ENCODE measurements at places on chromosomes 6 and 20.

DNA sequence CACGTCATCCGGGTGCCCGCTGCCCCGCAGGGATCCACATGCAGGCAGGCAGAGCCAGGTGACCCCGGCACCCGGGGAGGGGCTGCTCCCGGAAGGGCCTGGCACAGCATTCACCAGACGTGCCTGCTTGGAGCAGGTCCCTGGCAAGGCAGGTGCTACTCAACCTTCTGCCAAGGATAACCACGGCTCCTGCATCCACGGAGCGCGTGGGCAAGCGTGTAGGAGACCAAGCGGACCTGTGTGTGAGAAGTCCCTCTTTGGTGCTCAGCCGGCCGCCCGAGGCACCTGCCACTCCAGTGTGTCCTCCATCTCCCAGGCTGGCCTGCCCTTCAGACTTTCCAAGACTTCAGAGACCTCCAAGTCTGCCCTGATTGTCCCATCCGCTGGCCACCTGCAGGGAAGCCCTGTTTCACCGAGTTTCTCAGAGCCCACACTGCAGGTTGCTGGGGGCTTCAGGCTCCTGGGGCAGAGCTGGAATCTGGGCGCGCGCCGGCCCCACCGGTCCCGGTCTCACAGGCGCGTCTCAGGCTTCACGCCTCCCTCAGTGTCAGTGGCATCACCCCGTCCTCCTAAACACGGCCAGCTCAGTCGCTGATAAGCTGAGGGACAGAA is 124.3 kb downstream of the DLL1 start:
- no peak for DNase-seq

DNA sequence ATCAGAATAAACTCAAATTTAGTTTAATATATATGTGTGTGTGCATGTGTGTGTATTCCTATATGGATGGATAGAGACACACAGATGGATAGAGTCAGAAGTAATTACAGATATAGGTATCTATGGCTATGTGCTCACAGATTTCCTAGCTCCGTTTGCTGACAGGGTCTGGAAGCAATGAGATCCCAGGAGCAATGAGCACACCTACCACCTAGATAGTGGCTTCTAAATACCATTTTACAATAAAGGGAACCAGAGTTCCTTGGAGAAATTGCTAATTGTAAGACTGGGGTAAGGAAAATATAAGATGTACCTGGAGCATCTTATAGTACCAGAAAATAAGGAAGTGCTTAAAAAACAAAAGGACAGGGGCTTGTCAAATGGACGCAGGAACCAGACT is 196.2 kb upstream of the PRDM1 start:
- no peak for DNase-seq

- DNase-seq, result no peak
These were observed 331.5 kb downstream of the SYNE1 start for GRCh38 chr6:152305672-152306071.

DNA sequence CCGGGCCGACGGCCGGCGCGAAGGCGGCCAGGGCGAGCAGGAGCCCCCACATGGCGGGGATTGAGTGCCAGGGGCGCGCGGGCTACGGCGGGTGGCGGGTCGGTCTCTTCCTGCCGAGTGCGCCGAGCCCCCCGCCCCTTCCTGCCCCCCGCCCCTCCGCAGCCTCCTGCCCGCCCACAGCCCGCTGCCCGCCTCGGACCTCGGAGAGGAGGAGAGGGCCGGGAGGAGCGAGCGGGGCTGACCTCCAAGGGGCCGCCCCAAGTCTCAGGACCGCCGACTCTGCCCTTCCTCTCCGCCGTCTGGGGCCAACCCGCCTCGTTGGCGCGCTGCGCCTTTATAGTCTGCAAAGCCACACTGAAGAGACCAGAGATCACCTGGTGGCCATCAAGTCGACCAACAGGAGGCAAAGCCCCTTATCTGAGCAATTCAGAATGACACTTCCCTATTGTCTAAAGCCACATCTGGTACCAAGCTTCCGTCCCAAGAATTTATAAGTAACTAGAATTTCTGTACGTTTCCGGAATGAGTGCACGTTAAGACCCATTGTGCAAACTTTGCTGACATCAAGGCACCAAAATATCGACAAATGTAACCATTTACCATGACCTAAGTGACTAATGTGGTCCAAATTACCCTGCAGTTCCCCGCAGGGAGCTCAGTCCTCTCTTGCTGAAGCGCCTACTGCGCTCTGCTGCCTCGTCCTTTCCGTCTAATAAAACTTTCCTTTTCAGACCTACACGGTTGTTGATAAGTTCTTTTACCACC is at the start of gene CPXM1:
CPXM1 (minus strand) TSS at position 107 of the 765 bp plus-strand sequence; CDS start at position 52, 55 bp downstream.
- DNase-seq, result no peak

DNA sequence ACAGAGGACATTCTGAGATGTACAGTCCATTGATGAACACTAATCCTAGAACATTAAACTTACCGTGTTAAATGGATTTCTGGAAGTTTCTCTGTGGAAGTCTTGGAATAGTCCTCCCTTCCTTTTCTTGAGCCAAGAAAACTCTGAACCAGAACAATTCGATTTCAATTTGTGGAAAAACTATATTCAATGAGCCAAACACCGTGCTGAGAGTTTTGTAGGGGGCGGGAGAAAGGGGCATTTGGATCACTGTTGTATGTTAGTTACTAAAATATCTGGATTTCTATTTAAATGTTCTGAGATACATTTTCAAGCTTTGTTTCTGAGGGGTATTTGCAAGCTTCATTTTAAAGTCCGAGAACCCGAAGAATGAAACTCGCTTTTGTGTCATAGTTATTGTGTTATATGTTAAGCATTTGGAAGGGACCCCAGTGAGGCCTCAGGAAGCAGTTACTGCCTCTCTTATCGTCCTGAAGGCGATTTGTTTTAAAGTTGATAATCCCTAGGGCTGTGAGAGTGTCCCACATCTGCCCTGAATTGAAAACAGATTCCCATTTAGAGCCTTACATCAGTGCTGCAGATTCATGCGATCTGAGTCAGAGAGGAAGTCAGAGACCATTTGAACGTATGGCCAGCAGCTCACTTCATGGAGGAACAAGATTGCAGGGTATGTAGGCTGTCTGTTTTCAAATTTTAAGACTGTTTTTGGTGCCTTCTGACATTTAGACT is 70.8 kb upstream of the SASH1 start:
- no peak for DNase-seq

- DNase-seq, result no peak
These were observed 24.7 kb upstream of the HDAC2 start for GRCh38 chr6:113995634-113996033.

DNA sequence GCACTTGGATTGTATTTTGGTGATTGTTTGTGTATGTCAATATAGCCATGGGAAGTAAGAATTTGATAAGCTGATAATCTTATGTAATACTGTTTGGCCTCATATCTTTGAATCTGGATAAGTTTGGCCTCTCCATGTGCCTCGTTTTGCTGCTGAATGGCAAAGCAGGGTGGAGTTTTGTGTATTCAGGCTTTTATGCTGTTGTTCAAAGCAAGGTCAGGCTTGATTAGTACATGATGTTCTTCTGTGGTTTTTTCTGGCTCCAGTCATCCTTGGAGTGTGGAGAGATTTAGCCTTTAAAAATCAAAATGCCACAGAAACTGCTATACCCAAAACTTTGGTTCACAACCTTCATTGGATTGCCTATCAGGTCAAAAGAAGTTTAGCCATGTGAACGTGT is 728.9 kb upstream of the GJE1 start:
- no peak for DNase-seq

DNA sequence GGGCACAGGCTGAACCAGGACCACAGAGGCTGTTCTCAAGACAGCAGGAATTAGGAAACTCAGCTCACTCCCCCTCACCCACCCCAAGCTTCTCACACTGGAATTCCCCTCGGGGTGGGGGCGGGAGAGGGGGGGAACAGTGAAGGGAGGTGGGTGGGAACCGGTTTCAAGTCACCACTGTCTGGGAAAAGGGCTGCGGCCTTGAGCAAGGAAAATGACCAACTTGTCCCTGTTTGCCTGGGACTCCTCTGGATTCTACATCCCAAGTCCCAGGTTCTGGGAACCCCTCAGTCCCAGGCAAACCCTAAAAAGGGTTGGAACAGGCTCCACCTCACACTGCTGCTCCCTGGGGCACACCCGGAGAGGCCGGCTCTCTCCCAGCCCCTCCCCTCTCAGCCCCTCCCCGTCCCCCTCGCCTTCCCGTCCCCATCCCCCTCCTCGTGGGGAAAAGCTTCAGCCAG is 230.7 kb downstream of the TFAP2C start:
- no peak for DNase-seq

DNA sequence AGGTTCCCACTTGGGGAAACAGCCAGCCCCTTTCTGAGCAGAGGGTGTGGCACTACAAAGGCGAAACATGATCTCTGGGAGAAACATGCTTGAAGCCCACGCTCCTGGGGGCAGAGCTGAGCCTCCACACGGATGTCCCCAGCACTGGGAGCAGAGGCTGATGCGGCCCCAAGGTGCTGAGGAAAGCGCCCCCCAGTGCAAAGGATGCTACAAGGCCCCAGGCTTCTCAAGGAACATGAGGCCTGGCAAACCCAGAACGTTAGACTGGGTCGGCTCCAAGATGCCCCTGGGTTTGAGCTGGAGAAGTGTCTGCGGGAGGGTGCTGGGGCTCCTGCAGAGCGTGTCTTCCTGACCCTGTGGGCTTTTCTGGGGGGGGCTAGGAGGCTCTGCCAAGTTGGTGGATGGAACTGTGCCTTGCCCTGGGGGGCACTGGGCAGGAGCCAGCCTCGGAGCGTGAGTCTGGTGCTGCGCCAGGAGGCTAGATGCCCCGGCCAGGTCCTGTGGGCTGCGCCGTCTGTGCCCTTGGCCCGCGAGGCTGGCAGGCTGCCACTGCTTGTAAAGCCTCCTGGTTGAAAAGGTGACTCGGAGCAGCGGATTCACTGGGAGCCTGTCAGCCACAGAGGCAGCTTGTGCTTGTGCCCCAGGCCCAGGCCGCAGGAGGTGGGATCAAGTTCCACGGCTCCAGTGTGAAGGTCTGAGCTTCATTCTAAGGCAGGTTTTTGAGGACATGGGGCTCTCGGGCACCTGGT is 8.1 kb downstream of the SYNJ2 start:
- DNase-seq, result no peak

GRCh38 chr20:64035066-64035932 is 683 bp upstream of the C20orf204 start:
- DNase-seq, result no peak

- no peak for DNase-seq
These were observed 13.3 kb downstream of the HLA-DPB1 start for GRCh38 chr6:33088931-33089620.

GRCh38 chr6:80438772-80439171 is 332.3 kb downstream of the BCKDHB start:
- no peak for DNase-seq

DNA sequence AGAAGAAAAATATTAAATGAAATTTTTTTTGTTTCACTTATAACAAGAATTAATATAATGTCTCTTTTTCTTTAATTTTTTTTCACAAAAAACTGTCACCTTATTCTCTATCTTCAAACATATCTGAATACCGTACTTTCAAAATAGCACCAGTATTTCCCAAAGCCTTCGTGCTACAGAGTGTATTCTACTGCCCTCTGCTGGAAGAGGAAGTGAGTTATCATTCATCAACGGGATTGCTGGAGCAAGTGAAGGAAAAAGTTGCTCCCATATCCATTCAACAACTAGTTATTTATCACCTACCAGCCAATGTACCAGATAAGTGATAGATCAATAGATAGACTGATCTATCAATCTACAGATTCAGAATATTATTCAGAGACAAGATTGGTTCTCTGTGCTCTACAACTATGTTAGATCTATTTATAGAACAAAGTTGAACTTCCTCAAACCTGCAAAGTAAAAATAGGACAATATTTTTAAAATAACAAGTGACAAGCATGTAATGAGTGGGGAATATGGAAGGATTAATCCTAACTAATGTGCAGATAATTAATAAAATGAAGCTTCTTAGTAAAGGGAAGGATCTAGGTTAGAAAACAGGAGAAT is 26.7 kb upstream of the TFAP2B start:
- no peak for DNase-seq

DNA sequence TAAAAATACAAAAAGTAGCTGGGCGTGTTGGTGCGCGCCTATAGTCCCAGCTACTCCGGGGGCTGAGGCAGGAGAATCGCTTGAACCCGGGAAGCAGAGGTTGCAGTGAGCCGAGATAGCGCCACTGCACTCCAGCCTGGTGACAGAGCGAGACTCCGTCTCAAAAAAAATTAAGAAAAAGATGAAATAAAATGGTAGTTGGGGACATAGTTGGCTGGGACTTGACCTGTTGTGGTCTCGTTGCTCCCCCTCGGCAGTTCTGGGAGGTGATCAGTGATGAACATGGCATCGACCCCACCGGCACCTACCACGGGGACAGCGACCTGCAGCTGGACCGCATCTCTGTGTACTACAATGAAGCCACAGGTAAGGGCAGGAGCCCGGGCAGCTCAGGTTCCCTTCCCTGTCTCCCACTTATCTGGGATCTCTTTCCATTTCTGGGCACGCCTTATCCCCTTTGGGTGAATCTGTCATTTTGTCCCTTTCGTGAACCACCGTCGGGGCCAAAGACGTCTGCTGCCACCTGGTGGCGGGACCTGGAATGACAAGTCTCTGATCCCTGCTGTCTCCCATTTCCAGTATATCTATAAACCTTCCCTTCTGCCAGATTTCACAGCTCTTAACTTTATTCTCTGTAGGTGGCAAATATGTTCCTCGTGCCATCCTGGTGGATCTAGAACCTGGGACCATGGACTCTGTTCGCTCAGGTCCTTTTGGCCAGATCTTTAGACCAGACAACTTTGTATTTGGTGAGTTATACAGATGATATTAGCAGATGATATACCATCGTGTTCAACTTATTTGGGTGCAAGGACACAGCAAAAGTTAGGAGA is 2.3 kb downstream of the TUBB start:
- peak; percentile 81 for DNase-seq

- no peak for DNase-seq
These were observed 100.1 kb upstream of the CCDC28A start for GRCh38 chr6:138673346-138674014.

- DNase-seq, result no peak
These were observed 82.6 kb upstream of the CNKSR3 start for GRCh38 chr6:154593122-154593521.

GRCh38 chr6:2820415-2820814 is 21.2 kb downstream of the SERPINB1 start:
- no peak for DNase-seq

GRCh38 chr6:147135211-147135681 is 69.0 kb upstream of the STXBP5 start:
- DNase-seq, result no peak

DNA sequence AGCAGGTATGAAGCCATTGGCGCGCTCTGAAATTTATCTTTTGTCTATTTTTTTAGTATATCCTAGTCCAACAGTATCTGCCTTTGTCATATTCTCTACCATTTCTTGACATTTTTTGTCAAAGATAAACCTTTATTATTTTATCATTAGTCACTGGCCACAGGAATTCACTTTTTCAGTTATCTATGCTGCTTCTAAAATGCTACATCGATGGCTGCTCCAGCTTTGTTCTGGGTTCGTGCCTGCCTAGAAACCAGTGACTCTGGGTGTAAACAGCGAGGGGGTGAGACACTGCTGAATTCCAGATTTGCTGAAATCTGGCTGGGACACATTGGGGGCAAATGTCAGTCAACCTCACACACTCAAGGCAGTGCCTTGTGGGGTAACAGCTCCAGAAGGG is 193.4 kb downstream of the CDC5L start:
- no peak for DNase-seq

GRCh38 chr20:8670893-8671215 is 398.0 kb upstream of the PLCB4 start:
- no peak for DNase-seq

- DNase-seq, result no peak
These were observed 311.1 kb upstream of the RNF24 start for GRCh38 chr20:4326195-4327065.

Data from stimulated activated CD8-positive, alpha-beta memory T cell treated with anti-CD3 and anti-CD28 coated beads, Interleukin-15, amount 100 ng/mL, for 1 hour (primary cell).